ENCODE measurements at places on chromosomes 7 and 10. TPM values are rescaled to one million over a fixed set of nuclear protein-coding genes. Genes with fewer than 3 reads are reported as not detected.

Gene ADAM8
- total RNA-seq = 336 TPM

Gene GPR15LG
- total RNA-seq = not detected

Gene TPST1
- total RNA-seq = 0.84 TPM

Gene CPVL
- total RNA-seq = 0.63 TPM

Gene ITGB8
- 0.05 TPM for total RNA-seq

Gene SMO
- total RNA-seq = 0.08 TPM

Gene CTAGE8
- total RNA-seq = 0.28 TPM

Gene UBE2H
- total RNA-seq = 54.0 TPM

Gene COL17A1
- not detected for total RNA-seq

Gene CASP2
- total RNA-seq = 110 TPM

DNA sequence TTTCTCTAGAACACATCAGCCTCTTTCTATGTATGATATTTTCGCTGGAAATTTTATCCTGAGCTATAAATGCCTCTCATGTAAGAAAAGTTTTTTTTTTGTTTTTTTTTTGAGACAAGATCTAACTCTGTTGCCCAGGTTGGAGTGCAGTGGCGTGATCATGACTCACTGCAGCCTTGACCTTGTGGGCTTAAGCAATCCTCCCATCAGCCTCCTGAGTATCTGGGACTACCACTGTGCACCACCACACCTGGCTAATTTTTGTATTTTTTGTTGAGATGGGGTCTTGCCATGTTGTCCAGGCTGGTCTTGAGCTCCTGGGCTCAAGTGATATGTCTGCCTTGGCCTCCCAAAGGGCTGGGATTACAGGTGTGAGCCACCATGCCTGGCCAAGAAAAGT is 80.4 kb downstream of the ADK start:
- no peak for ATAC-seq

DNA sequence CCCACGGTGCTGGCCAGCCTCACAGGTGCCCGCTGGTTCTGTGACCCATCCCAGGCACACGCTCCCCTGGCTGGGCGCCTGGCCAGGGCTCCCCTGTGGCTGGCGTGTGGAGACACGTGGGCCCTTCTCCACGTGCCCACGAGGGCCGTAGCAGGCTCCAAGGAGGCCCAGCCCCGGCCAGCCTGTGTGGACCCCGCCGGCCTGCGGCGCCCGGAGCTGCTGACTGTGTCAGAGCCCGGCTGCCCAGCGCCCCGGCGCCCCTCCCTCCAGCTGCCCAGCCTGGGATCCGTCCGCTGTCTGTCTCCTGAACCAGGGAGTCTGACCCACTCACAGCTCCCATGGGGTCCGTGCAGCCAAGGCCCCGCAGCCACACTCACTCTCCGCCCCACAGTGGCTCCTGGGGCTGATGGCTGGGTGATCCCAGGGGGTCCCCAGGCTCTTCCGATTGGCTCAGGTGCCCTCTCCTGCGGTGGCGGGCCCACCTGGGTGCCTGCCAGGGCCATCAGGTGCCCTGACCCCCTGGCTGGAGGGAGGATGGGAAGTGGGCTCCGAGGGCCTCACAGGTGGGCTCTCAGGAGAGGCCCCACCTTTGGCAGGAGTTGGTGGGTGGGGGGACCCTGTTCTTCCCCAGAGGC is 9.6 kb downstream of the TMEM184A start:
- no peak for ATAC-seq

GRCh38 chr7:7433811-7434210 is 101.9 kb downstream of the COL28A1 start:
- no peak for ATAC-seq

DNA sequence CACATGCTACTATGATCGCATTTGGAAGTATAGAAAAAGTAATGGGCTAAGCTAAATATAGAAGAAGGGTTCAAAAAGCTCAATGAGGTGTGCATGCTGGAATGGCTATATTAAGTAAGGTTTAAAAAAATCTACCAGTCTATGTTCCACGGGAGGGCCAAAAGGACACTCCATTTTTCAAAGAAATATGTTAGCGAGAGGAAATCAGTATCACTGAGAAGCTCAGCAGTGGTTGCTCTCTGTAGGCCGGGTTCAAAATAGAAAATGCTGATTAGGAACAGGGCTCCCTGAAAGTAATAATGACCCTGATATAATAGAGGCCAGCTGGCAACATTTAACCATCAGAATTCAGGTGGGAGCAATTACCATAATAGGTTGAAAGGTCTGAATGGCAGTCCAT is 224.5 kb upstream of the SEMA3E start:
- no peak for ATAC-seq

- no peak for ATAC-seq
These were observed 44.6 kb downstream of the UBE2H start for GRCh38 chr7:129908181-129908580.

DNA sequence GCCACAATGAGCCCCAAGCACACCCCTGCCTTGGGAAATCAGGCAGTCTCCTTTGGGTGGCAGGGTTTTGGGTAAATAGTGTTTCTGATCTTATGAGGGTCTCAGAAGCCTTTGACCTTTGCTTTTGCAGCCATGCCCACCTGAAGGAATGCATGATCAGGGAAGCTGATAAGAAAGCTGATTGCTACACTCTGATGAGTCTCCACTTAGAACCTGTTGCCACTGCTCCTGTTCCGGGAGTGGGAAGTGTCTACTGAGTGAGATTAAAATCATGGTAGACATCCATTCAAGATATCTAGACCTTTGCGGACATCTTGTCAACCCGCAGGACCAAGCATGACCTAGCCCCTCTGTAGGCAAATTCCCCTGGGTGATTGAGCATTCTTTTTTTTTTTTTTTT is 282.6 kb downstream of the SKIDA1 start:
- ATAC-seq = no peak

GRCh38 chr10:19915816-19916215 is 99.6 kb downstream of the PLXDC2 start:
- ATAC-seq = no peak

DNA sequence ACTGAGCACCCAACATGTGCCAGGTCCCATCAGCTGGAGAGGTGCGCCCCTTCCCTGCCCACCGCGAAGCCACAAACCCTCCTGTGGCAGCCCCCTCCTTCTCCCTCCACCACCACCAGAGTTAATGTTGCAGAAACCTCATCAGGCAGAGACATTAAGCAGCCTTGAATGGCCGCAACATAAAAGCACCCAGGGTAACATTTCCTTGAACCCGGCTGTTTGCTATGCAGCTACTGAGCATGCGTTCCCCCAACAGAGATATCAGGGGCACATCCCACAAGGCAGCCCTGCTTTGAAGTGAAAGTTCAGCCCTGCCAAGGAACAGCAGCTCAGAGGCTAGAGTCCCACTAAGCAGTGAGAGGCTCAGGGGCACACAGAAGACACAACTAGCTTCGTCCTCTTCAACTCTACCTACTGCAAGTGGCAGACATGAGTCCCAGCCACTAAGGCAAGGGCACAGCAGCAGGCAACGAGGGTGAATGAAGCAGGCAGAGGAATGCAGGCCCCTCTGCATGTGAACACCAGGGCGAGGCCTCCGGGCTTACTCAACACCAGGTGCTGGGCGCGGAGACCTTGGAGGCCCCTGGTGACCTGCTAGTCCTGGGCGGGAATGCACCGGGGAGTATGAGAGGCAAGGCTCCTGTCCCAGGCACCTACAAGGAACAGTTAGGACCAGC is 107.4 kb downstream of the SLIT1 start:
- ATAC-seq = no peak

GRCh38 chr10:78407009-78407711 is 373.5 kb downstream of the RPS24 start:
- ATAC-seq = peak; percentile 97

DNA sequence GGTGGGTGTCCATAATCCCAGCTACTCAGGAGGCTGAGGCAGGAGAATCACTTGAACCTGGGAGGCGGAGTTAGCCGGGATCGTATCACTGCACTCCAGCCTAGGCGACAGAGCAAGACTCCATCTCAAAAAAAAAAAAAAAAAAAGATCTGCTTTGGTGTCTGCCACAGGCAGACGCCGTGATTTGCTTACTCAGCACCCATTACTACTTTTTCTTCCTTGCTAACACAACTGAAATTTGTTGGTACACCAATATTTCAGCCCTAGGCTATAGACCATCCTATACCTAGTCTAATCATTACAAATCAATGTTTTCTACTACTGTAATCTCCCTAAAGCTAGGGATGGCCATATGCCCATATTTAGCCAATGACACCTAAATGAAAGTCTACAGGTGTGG is 53.5 kb upstream of the PARD3 start:
- ATAC-seq = no peak

DNA sequence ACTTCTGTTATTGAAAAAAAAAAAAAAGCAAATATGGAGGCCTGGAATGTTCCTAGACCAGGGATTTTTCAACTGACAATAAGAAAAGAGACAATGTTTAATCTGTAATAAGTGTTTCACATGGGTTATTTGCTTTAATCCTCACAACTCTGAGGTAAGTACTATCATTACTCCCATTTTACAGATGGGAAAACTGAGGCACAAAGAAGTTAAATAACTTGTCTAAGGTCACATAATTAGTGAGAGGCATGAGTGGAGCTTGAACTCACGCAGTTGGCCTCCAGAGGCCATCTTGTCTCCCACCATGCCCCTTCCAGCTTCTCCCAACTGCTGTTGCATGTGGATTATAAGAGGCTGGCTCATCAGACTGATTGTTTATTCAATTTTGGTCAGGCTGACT is 36.6 kb upstream of the CREB5 start:
- ATAC-seq = no peak

DNA sequence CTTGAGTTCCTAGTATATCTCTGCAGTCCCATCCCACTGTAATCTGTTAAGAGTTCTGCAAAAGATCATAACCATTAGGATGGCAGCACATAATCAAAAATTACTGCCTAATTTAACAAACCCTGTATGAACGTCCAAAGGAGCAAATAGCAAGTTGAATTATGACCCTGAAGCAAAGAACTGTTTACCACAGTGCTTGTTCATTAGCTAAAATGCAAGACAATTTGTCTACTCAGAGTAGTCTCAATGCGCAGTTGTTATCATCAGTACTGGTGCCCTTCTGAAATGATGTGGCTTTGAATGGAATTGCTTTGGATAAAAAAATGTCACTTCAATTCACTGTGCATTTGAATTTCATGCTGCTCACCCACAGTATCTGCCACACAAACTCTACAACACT is 817.0 kb downstream of the SORCS1 start:
- no peak for ATAC-seq

DNA sequence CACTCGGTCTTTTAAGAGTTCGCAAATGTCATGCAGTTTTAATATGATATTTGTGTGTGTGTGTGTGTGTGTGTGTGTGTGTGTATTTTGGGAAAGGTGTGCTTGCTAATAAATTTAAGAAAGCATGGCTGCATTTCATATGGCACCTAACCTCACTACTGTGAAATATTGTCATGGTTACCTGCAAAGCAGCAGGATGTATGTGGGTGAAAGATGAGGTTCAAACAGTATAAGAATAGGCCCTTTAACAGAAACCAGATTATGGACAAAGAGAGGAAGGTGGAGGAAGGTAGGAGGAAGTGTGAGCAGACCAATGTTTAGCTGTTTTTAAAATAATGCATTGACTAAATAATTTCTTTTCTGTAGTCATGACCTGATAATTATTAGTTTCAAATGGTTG is 73.5 kb upstream of the CACNA2D1 start:
- ATAC-seq = no peak

GRCh38 chr7:5629941-5630340 is 151.5 kb downstream of the RNF216 start:
- ATAC-seq = peak; percentile 80

Data from activated T-helper 17 cell treated with anti-CD3 and anti-CD28 coated beads, Interleukin-2, amount 50 U/mL, for 72 hours (primary cell).